Stimulated activated CD4-positive, alpha-beta T cell treated with anti-CD3 and anti-CD28 coated beads, Interleukin-2, amount 100 ng/mL, for 48 hours (primary cell): ENCODE measurements at places on chromosomes 1 and 21.

DNA sequence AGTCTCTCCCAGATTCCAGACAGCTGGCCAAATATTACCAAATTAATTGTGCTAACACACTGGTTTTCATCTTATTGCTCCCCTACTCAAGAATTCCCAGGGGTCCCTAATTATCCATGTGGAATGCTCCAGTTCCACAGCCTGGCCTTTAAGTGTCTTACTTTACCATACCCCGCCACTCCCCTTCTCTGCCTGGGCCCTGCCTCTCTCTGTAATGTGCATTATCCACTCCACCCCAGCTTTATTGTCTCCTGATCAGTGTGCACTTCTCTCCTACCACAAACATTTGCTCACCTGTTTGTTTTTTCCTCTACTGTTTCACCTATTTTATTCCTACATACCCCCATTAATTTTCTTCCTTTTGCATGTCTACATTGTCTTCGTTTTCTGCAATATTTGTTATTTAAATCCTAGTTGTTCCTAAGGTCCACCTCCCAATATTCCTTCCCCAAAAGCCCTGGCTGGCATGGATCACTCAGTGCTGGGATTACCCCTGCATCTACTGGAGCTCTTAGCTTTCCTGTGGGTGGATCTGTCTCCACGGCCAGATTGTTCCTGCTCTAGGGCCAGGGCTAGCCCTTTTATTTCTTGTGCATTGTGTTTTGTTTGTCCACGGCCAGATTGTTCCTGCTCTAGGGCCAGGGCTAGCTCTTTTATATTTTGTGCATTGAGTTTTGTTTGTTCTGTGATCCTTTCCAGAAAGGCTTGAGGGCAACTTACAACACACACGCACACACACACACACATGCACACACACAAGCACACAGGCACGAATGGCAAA is 33.4 kb upstream of the ATP1B1 start:
- no peak for DNase-seq

GRCh38 chr21:43721206-43721605 is 2.3 kb downstream of the PDXK start:
- DNase-seq, result no peak

- DNase-seq, result no peak
Observed at GRCh38 chr1:84991097-84991920, 5.6 kb downstream of the MCOLN2 start.

GRCh38 chr1:226533220-226533619 is 15.3 kb upstream of the STUM start:
- DNase-seq, result no peak

DNA sequence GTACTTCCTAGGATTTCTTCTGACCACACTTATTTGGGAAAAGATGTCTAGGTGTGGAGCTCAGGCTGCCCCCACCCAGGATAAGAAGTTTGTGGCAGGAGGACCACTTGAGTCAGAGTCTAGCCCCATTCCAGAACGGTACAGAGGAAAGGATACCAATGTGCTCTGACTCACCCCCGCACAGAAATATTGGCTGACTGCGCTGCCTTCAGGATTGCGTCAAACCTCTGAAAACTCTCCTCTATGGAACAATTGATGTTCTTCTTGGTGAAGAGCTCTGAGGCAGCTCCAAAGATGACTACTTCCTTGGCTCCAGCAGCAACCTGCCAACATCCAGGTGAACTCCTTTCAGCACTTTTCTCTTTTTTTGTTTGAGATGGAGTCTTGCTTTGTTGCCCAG is 11.2 kb downstream of the HMGCL start:
- DNase-seq, result no peak

GRCh38 chr1:107141491-107142126 is 770 bp downstream of the NTNG1 start:
- DNase-seq, result no peak

GRCh38 chr21:18030248-18030647 is 211.1 kb upstream of the C21orf91 start:
- no peak for DNase-seq

GRCh38 chr1:201112173-201112731 is at the start of gene CACNA1S:
TSS of gene CACNA1S (minus strand) at chr1:201112426. CDS start at chr1:201112339, 87 bp downstream.
- no peak for DNase-seq

DNA sequence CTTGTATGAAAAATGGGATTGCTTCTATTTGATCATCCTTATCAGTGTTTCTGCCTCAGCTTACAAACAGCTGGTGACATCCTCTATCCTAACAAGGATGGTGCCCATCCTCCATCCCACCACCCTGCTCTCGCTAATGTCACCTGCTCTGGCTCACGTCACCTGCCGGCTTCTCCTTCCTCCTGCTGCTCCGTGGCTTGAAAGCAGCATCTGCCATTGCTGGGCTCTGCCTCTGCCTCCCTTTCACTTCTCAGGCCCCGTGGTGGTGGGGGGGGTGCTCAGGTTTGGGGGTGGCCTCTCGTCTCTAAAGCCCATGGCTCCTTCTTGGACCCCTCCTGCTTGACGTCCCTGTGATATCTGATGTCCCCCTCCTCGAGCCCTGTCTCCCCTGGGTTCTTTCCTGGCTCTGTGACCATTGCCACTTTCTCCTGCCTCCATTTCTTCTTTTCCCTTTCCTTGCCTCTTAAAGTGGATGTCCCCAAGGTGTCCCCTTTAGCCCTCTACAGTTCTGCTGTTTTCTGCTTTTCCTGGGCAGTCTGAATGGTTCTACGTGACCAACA is 135.5 kb upstream of the ERRFI1 start:
- DNase-seq, result no peak

DNA sequence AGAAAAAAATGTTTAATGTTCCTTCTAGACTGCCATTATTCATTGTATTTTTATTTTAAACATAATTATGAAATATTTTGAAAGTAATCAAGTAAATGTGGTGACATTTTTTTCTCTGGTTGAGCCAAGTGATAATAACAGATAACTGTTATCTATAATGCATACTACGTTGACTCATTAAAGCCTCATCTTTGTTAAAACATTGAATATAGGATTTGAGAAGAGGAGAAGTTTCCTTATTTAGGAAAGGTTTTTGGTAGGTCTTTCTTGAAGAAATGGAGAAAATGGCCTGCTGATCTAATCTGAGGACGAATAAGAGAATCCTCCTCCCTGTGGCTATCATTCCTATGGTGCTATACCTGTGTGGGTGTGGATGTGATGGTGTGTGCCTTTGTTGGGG is 89.0 kb downstream of the NFIA start:
- DNase-seq, result no peak

- DNase-seq, result no peak
Observed at GRCh38 chr1:64290420-64290819, 87.0 kb downstream of the UBE2U start.

GRCh38 chr1:162627662-162628296 is 4.5 kb upstream of the DDR2 start:
- DNase-seq, result no peak

DNA sequence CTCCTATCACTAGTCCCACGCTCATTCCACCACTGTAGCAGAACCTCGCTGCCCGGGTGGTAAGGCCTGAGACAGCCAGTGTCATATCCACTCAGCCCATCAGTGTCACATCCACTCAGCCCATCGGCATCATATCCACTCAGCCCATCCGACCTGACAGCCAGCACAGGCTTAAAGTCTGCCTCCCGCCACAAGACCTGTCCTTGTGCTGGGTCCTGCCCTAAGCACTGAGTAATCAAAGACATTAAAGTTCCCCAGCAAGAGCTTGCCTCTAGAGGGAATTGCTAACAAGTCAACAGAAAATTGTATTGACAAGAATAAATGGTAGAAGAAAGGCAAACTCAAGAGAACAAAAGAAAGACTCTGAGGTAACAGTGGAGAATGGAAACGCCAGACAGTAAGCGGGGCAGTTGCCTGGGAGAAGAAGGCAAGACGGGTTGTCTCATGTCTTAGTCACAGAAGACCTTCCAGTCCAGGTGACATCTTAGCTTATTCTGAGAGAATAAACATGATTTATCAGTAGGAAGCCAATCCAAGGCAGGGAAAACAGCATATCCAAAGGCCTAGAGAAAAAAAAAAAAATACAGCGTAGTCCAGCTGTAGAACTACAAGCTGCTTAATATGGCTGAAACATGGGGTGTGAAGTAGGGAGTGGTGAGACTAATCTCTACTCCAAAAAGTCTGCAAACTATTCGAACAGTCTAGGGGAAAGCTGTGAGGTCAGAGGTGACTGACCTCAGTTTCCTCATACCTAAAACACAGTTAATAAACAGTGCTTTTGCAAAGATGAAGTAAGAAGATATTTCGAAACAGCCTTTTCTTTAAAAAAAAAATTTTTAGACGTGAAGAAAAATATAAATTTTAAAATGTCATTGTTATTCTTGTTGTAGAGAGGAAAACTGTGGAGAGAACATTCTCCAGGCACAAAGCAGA is 1.1 kb downstream of the ITLN1 start:
- DNase-seq, result no peak

- no peak for DNase-seq
Observed at GRCh38 chr1:229669333-229669732, 43.3 kb downstream of the URB2 start.

- DNase-seq, result no peak
Observed at GRCh38 chr1:153447498-153448170, 12.8 kb downstream of the S100A7 start.

DNA sequence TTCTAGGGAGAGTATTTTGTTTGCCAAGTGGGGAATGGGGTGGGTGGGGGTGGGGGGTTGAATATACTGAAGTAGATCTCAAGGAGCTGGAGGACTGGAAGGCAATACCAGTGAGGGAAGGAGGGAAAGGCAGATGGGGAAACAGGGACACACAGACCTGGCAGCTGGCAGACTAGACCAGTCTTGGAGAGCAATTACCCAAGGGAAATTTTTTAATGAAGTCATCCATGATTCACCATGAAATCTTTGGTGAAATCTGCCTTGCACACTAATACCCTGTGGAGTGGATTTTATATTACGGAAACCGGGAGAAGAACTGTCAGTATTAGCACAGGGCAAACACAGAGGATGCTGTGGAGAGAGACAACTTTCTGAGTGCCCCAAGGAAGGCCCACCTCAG is 29.7 kb upstream of the MARK1 start:
- no peak for DNase-seq

GRCh38 chr1:156214024-156214748 is 1.4 kb downstream of the PMF1 start:
- DNase-seq, result no peak

GRCh38 chr1:55868026-55868425 is 652.9 kb upstream of the USP24 start:
- no peak for DNase-seq

- no peak for DNase-seq
Observed at GRCh38 chr1:103517380-103518047, 8.0 kb upstream of the RNPC3 start.

DNA sequence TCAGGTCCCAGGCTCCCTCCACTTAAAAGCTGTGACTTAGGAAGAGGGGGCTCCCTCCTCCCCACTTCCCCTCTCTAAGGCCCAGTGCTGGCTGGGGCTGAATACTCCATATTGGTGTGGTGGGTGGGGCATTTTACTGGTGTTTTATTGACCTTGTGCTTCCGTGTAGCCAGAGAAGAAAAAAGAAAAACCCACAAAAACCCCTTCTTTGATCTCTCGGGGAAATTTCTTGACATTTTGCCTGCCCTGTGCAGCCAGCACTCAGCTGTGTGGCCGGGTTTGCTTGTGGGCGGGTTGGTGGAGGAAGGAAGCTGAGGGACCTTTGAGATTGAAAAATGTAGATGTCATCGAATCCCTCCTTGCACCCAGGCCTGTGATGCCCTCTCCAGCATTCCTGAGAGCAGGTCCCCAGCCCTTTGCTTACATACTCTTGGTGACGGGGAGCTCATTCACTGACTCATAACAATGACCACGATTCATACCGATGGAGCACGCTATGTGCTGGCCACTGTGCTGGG is 24.8 kb downstream of the TNFRSF8 start:
- no peak for DNase-seq

DNA sequence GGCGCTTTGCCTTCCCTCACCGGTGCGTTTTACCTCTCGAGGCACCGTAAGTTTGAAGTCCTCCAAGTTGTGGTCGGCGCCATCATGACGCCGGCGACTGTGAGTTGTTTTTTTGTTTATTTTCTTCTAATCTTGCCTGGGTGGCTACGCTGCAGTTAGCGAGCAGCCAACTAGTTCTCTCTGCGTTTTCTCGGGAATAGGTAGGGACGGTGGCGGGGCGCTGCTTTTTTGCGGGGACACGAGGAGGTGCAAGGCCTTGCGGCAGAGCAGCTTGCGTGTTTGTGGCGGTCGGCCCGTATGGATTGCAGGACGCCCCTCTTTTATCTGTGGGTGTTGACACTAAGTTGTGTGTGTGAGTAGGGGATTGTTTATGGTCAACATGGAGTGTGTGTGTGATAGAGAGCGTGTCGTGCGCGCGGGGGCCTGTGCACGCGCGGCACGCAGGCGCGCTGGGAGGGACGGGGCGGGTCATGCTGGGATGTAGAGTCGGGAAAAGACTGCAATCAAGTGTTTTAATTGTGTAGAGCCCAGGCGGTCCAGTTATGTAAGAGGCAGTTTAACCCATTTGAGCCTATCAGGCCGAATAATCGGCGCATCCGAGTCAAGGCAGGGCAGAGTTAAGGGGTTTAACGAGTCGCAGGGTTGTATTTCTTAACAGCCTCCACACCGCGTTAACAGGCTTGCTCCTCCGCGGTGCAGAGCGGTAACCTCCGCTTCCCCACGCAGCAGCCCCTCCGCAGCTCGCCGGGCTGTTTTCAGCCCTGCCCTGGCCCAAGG is 1.2 kb upstream of the NEGR1 start:
- DNase-seq, result peak; percentile 1

GRCh38 chr1:245571815-245572294 is 417.1 kb downstream of the KIF26B start:
- DNase-seq, result no peak

DNA sequence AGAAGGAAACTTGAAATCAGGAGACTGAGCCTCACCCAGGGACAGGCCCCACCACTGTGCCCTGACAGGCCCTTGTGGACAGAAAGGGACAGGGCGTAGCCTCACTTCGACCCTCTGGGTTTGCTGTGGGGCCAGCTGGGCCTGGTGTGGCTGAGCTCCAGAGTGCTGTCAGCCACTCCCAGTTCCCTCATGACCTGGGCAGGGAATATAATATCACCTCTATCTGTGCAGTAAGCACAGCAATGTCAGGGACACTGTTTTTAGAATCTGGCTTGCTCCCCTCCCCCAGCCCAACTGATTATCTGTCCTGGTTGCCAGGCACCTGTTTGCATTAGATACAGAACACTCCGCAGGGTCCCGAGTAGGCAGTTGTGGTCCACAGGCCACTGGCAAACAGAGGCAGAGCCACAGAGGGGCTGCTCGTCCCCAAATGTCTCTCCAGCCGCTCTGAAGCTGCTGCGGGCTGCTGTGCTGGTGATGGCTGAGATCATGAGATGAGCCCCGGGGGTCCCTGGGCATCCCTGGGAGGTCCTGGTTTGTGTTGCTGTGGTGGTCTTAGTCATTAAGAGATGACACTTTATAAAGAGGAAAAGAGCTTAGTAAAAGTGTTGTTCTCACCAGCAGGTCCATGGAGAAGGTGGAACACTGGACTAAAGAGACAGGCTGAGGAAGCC is 51.6 kb downstream of the ETS2 start:
- DNase-seq, result no peak
